ENCODE measurements at places on chromosomes 2 and 18. TPM values are rescaled to one million over a fixed set of nuclear protein-coding genes. Genes with fewer than 3 reads are reported as not detected.

MYO5B gene
- total RNA-seq = not detected

KIF1A gene
- total RNA-seq = not detected

CGREF1 gene
- total RNA-seq = 19.2 TPM

MPP4 gene
- total RNA-seq = 3.8 TPM

IL1A gene
- not detected for total RNA-seq

MLPH gene
- 4.7 TPM for total RNA-seq

ASXL3 gene
- not detected for total RNA-seq
